ENCODE measurements at places on chromosomes 6 and 20. TPM values are rescaled to one million over a fixed set of nuclear protein-coding genes. Genes with fewer than 3 reads are reported as not detected.

DNA sequence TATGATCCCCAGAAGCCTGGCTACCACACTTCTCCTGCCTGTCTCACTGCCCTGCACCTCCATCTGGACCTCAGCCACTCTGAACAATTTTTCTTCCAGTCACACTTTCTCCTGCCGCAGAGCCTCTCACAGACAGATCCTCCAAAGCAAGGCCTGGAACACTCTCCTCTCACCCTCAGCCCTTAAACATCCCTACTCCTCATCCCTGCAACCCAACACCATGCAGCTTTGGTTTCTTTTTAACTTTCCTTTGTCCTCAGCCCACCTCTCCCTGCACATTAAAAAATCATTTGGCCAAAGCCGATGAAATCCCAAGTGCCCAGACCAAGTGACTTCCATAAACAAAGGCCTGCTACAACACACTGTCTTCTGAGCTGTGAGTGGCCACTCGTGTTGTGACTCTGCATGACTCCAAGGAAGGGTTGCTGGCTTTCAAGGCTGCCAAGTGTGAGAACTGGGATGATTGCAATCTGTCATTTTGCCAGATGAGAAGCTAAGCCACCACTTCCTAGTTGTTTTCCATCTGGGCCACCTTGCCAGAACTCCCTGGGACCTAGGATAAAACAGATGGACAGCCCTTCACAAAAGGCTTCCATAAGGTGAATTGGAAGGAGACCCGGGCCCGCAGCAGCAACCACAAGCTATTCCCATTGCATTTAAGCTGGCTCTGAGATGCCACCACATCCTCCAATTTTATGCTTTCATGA, 144.4 kb upstream of the SSTR4 start:
- no peak overlapping the region for H3K27ac ChIP-seq
- no peak overlapping the region for H3K4me3 ChIP-seq
- DNase-seq, result no peak
- H3K36me3 ChIP-seq, result no peaks in the 10 kb centered on the region
- H3K4me1 ChIP-seq, result no peaks in the 10 kb centered on the region
- H3K27me3 ChIP-seq, result no peaks in the 10 kb centered on the region

DNA sequence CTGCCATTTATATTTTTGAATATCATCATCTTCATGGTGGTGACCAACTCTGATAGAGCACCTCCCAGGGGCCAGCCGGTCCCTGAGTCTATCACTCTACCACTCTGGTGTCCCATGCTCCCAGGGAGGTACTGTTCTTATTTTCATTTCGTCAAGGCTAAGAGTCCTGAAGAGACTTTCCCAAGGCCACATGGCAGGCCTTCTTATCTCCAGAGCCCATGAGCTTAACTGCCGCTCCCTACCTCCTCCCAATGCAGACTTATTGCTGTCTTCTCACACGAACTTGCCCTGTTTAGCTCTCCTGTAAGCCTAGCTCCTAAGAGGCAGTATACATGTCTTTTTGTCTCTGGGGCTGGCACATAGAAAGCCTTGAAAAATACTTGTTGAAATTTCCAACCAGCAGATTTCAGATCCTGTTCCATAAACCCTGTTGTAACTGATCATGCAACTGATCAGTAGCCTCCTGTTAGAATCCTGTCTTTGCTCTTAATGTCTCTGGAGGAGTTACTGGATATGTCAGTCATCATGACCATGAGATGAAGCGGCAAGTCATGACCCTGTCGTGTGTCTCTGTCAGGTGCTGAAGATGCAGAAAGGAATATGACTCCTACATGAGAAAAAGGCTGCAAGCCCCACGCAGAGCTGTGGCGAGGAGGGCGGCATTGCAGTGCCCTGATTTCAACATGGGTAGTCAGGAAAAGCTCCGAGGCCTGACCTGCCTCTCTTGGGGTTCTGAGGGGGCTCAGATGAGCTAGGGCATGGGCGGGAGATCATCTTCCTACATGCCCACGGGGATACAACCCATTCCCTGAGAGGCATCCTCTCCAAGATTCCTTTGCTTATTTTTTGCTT, 60.0 kb downstream of the TTI1 start:
- H3K27me3 ChIP-seq, result no peaks in the 10 kb centered on the region
- no peak overlapping the region for H3K27ac ChIP-seq
- H3K4me3 ChIP-seq, result no peak overlapping the region
- peaks cover 4% of the 10 kb centered on the region for H3K4me1 ChIP-seq
- no peaks in the 10 kb centered on the region for H3K36me3 ChIP-seq

DNA sequence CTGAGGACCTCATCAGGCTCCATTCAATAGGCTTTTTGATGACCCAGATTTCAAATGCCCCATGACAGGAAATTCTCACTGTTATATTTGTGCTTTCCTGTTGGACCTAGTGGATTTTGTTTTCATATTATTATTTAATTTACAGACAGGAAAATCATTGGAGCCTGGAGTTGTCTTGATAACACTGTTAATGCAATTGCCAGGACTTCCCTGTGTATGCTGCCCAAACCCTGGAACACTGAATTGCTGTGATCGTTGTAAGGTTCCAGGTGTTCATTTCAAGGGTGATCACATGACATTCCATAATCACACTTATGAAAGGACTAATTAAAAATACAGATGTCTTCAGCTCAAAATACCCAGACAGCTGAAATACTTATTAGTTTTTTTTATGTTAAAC, 783.2 kb downstream of the DHX35 start:
- no peaks in the 10 kb centered on the region for H3K27me3 ChIP-seq
- H3K36me3 ChIP-seq, result no peaks in the 10 kb centered on the region
- no peak overlapping the region for H3K27ac ChIP-seq
- no peak for DNase-seq

GRCh38 chr6:83169106-83169505, 24.0 kb downstream of the PGM3 start:
- H3K4me3 ChIP-seq, result no peak overlapping the region
- H3K27me3 ChIP-seq, result no peaks in the 10 kb centered on the region
- H3K4me1 ChIP-seq, result peaks cover 2% of the 10 kb centered on the region

DNA sequence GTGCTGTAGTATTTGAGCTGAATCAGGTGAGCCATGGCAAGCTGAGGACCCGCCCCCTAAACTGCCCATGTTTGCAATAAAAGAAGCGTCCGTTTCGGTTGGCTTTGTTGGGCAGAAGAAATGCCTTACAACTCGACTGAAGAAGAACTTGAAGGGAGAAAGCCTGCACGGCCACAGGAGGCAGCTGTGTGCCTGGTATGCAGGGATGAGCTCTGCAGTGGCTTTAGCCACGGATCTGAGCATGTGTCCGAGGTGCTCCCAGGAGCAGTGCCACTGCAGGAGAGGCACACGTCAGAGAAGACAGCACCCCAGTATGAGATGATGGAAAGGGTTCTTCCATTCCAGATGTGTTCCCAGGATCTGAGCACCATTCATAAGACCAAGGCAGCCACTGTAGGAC, 23.5 kb downstream of the KIZ start:
- H3K4me3 ChIP-seq, result no peak overlapping the region
- H3K27ac ChIP-seq, result no peak overlapping the region
- H3K27me3 ChIP-seq, result no peaks in the 10 kb centered on the region
- peaks cover 6% of the 10 kb centered on the region for H3K4me1 ChIP-seq
- no peak for DNase-seq

DNA sequence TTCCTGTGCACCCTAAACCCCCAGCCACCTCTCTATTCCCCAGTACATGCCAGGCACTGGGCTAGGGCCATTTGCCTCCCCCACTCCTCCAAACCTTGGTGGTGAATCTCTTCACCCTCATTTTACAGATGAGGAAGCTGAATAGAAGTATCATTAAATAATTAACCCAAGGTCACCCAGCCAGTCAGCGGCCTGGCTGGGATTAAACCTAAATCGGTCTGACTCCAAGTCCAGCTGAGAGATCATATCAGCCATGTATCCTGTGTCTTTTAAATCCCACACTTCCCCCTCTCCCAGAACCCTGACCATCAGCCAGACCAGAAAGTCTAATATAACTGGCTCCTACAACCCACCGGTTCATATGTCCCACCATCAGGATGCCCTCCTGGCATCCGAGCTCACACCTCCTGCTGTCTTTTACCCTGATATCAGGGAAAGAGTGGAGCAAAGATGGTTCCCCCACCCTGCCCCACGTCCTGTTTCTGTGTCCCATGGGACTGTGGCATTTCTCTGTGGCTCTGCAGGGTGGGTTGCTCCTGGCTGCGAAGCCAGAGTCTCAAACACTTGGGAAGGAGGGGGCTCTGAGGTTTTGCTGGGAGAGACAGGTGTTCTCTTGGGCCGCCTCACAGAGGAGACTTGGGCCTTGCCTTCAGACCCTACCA, 145.3 kb downstream of the VEGFA start:
- H3K27ac ChIP-seq, result no peak overlapping the region
- no peak overlapping the region for H3K4me3 ChIP-seq
- no peaks in the 10 kb centered on the region for H3K36me3 ChIP-seq
- H3K4me1 ChIP-seq, result no peaks in the 10 kb centered on the region
- no peak for DNase-seq

GRCh38 chr6:16676978-16677377, 84.3 kb downstream of the ATXN1 start:
- H3K4me1 ChIP-seq, result peaks cover 56% of the 10 kb centered on the region
- H3K4me3 ChIP-seq, result peak overlapping the region; percentile 2
- peak overlapping the region; percentile 26 for H3K27ac ChIP-seq
- no peaks in the 10 kb centered on the region for H3K27me3 ChIP-seq

DNA sequence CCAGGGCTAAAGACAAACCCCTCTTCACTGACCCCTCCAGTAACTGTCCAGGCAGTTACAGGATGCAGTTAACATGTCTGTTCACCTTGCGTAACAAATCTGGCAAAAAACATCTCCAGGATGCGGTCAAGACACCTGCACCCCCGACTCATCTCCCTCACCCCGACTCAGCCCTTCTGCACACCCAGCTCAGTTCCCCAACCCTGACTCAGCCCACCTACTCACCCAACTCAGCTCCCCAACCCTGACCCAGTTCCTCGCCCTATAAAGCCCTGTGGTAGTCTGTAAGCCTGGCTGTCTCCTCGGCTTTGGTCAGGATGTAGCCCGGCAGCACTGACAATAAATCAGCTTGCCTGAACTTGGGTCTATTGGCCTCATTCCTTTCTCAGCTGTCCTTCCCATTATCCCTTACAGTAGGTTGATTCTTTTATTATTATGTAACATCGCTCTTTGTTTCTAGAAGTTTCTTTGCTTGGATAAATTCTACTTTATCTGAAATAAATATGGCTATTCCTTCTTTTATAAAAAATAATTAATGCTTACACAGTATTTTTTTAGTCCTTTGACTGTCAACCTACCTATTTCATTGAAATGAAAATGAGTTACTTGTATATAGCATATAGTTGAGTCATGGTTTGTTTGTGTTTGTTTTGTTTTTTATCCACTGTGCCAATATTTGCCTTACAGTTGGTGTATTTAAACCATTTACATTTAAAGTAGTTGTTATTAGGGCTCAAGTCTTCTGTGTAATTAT, 12.9 kb upstream of the ADTRP start:
- H3K4me1 ChIP-seq, result no peaks in the 10 kb centered on the region
- no peaks in the 10 kb centered on the region for H3K36me3 ChIP-seq
- H3K27me3 ChIP-seq, result peaks cover 4% of the 10 kb centered on the region
- no peak for DNase-seq
- no peak overlapping the region for H3K27ac ChIP-seq

DNA sequence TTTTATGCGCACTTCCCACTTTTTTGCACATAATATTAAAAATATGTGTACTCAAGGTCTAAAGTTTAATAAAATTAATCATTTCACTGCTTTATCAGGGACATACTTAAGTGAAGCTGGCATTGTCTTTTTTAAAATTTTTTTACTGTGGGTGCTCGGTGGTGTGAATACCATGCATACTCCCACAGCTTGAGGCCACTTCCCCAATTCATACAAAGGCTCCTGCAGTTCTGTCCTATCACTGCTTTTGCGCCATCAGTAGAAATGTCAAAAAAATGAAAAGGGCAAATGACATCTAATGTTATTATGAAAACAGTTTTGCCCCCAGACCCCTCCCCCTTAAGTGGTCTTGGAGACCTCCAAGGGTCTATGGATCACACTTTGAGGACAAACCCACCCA, 464.1 kb upstream of the ARID1B start:
- no peaks in the 10 kb centered on the region for H3K36me3 ChIP-seq
- H3K4me3 ChIP-seq, result no peak overlapping the region
- DNase-seq, result no peak
- no peaks in the 10 kb centered on the region for H3K27me3 ChIP-seq

- H3K36me3 ChIP-seq, result peaks cover 17% of the 10 kb centered on the region
- peaks cover 62% of the 10 kb centered on the region for H3K4me1 ChIP-seq
- no peak overlapping the region for H3K4me3 ChIP-seq
- DNase-seq, result no peak
- no peaks in the 10 kb centered on the region for H3K27me3 ChIP-seq
- H3K27ac ChIP-seq, result peak overlapping the region; percentile 13
Measured at GRCh38 chr6:105591053-105591452, 188.2 kb upstream of the PREP start.

DNA sequence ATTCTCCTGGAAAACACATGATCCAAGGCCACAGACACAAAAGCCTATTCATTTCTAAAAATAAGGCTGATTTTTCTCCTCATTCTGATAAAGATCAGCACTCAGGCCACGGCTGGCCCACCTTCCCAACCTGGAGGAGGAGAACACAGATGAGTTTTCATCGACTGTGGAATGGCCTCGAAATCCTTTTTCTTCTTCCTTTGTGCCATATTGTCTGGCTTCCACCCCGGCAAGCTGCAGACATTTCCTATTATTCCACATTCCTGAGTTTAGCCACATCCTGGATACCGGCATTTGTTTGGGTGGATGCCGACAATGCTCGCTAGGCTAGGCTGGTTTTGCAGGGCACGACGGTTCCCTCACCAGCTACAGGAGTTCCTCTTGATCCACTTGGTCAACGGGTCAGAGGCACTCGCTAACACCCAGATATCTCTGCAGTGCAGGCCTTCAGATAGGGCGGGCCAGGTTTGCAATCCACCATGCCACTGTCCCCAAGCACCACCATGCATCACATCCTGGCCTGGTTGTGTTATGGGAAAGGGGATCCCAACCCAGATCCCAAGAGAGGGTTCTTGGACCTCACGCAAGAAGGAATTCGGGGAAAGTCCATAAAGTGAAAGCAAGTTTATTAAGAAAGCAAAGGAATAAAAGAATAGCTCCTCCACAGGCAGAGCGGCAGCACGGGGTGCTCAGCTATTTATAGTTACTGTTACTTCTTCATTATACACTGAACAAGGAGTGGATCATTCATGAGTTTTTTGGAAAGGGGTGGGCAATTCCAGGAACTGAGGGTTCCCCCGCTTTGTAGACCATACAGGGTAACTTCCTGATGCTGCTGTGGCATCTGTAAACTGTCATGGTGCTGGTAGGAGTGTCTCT, 4.2 kb upstream of the CTSZ start:
- no peak overlapping the region for H3K4me3 ChIP-seq
- H3K27ac ChIP-seq, result no peak overlapping the region
- peaks cover 50% of the 10 kb centered on the region for H3K4me1 ChIP-seq
- peak; percentile 44 for DNase-seq
- no peaks in the 10 kb centered on the region for H3K36me3 ChIP-seq

GRCh38 chr20:14331646-14332045, 5.8 kb downstream of the FLRT3 start:
- H3K4me1 ChIP-seq, result no peaks in the 10 kb centered on the region
- no peak for DNase-seq
- H3K27ac ChIP-seq, result no peak overlapping the region
- H3K27me3 ChIP-seq, result no peaks in the 10 kb centered on the region

GRCh38 chr6:90859612-90860011, 272.7 kb upstream of the MAP3K7 start:
- no peak for DNase-seq
- H3K4me3 ChIP-seq, result no peak overlapping the region
- H3K27ac ChIP-seq, result no peak overlapping the region

Gene PRSS35
- total RNA-seq, result not detected

Gene DYNLT2
- total RNA-seq, result 1.7 TPM

Gene HLA-DOB
- total RNA-seq, result 2.2 TPM

Gene ADGB
- total RNA-seq, result not detected

Gene ATF6B
- total RNA-seq, result 147 TPM

Gene ZC2HC1B
- total RNA-seq, result not detected

Gene CLPSL2
- not detected for total RNA-seq

Gene ZNF334
- total RNA-seq, result 1.4 TPM

Gene TMC2
- total RNA-seq, result not detected

Gene XKR7
- total RNA-seq, result not detected

Gene TBC1D7
- 18.7 TPM for total RNA-seq

Gene KCNQ5
- total RNA-seq, result 4.3 TPM
